ENCODE measurements at places on chromosomes 4 and X.

DNA sequence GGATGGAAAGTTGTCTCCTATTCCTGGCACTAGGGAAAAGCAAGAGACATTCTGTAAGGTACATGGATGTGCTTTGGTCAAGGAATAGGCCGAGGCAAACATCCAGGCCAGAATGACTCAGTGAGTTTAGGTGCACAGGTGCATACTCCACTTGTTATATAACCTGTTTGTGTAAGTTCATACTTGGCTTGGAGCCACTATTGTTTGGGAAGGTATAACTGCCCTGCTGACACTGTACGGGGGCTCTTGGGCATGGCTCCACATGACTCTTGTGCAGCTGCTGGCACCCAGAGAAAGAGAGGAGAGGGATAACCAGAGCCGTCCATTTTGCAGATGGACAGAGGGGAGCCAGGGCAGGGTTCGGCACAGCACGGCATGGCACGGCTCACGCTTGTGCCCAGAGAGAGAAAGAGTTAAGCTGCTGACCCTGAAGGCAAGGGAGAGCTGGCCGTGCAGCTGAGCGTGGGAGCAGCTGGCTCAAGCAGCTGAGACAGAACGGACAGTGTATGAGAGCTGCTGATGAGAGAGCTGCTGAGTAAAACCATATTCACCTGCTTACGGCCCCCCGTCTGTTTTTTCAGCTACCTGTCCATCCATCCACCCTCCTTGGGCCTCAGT, 98.0 kb downstream of the SLC2A9 start:
- DNase-seq, result no peak

GRCh38 chr4:79445371-79445781, 37.3 kb upstream of the GK2 start:
- no peak for DNase-seq

GRCh38 chr4:150283689-150284088, 205.4 kb downstream of the DCLK2 start:
- DNase-seq, result peak; percentile 85

DNA sequence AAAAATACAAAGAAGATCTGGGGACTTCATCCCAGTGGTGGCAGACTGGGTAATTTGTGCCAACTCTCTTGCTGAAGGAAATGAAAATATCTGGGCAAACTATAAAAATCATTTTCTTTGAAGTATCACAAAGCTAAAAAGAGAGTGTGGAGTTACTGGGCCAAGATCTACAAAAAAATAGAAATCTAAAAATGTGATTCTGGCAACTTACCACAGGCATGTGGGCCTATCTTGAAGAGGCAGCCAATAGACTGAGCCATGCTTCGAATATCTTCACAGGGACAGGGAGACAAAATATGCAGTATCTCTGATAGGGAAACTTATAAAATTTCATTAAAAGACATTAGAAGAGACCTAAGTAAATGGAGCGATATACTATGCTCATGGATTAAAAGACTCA, 168.8 kb downstream of the RCHY1 start:
- no peak for DNase-seq
